ENCODE measurements at places on chromosomes 5 and 9. TPM values are rescaled to one million over a fixed set of nuclear protein-coding genes. Genes with fewer than 3 reads are reported as not detected.

IL9 gene
- not detected for total RNA-seq

- no peak for DNase-seq
Observed at GRCh38 chr9:130973686-130974281, 34.7 kb upstream of the FIBCD1 start.

GRCh38 chr9:98778251-98778650 is 18.1 kb downstream of the ANKS6 start:
- DNase-seq = no peak

DNA sequence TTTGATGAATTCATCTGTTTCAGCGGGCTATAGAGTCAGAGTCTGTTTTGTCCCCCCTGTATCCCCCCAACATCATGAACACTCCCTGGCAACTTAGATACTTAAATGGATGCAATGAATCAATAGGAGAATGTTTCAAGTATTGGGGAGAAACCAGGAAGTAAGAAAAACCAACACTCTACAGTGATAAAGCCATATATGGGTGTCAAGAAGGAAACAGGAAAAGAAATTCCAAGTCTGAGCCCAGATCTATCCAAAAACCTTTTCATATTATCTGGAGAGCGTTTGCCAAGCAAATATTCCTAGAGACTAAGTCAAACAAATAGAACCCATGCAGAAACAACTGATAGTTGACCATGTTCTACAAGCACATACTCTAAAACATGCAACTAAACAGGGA is 2.3 kb upstream of the GNAQ start:
- DNase-seq = no peak

- no peak for DNase-seq
Observed at GRCh38 chr5:164500856-164501255, 995.4 kb downstream of the MAT2B start.

- no peak for DNase-seq
Observed at GRCh38 chr5:162811071-162811470, 626.3 kb upstream of the CCNG1 start.

PCDHGA8 gene
- 0.61 TPM for total RNA-seq

DNA sequence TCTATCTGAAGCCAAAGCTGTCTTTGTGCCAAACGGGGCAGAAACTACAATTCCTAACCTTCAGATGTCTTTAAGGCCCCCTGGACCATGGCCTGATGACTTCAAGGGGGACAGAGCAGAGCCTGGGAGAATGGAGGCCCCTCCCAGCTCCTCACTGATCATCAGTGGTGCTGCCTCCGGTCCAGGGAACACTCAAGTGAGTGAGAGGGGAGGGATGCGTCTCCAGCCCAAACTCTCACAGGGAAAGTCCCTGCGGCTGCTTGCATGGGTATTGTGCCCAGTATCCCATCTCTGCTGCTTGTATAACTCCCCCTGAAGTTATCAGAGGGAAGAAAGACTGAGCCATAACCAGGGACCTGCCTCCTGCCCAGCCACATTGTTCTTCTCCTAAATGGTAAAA is 231.5 kb upstream of the PANK3 start:
- DNase-seq = no peak

GRCh38 chr9:129462360-129462759 is 158.5 kb downstream of the C9orf50 start:
- no peak for DNase-seq

DNA sequence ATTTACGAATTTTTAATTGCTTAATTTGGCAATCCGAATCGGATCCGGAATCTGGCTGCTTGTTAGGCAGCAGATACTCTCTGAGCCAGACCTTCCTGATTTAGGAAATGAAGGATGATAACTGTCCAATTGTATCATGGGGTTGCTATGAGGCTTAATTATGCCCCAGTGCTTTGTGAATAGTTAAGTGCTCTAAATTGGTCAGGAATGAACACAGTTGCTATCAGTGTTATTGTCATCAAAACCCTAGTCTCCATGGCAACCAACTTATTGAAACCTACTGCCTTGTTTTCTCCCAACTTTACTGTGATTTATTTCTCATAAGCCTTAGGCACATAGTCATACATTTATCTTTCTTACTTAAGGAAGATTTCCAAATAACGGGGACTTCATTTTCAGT is 47.9 kb downstream of the MAMDC2 start:
- DNase-seq = no peak

GRCh38 chr5:141747152-141748141 is 65.4 kb upstream of the ARAP3 start:
- peak; percentile 18 for DNase-seq

DNA sequence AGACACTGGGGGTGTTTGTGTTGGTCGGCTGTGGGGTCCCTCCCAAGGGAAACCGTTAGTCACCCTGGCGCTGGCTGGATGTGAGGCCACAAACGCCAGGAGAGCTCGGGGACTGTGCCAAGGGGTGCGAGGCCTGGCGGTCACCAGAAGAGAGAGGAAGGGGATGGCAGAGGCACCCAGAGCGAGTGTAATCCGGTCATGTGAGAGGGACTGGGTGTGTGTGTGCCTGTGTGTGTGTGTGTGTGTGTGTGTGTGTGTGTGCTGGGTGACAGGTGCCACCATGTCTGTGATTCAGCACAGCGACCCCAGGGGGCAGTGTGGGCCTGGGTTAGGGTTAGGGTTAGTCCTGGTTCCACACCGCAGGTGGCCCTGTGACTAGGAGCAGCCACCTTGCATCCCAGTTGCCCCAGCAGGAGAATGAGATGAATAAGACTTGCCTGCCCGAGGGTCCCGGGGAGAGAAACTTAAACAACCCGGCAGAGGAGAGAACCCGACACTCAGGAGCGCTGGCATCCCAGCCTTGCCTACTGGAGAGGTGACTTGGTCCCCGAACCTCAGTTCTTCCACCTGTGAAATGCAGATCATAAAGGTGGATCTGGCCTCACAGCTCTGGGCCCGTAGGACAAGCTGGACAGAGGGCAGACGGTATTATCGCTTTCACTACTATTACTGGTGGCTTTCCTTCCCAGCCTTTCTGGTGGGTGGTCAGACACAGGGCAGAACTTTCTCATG is 1.4 kb upstream of the ADAMTSL2 start:
- peak; percentile 59 for DNase-seq

DNA sequence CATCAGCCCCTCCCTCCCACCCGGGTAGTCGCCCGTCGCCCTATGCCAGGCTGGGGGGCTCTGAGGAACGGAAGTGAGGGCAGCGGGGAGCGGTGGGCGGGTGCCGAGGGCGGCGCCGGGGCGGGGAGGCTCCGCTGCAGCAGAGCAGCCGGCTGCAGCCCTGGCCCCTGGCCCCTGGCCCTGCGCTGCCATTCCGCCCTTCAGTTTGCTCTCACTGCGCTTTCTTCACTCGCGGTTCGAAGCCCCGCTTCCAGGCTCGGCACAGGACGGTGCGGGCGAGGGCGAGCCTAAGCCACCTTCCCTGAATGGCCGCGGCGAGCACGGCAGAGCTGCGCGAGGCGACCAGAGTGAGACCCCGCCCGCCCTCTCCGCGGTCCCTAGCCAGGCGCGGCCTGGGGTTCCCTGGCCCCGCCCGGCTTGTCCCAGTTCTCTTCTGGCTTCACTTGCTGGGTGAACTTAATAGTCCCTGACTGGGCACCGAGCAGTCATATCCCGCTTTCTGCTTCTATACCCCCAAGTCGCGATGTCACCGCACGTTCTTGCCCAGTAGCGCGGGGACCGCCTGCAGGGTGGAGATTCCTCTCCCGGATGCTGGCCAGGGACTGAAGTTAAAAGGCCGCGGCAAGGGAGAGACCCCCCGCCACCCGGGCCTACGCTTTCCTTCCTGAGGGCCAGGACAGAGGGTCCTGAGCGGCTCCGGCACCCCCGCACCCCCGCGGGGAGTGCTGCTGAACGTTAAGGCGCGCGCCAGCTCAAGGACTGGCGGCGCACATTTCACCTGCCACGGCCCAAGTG is 623 bp upstream of the TRIM36 start:
- DNase-seq = no peak

- DNase-seq = no peak
Observed at GRCh38 chr9:93084471-93084881, 11.5 kb upstream of the CARD19 start.

DNA sequence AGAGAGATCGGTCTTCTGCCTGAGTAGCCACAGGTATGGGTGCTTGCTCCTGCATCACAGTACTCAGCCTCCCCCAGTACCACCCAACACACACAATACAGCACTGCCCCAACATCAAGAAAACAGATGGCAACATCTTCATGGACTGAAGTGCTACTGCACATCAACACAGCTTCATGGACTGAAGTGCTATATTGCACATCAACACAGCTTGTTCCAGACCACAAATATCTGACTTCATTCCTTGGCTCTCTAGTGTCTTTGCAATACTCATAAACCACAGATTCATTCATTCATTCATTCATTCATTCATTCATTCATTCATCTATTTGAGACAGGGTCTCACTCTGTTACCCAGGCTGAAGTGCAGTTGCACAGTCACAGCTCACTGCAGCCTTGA is 31.1 kb upstream of the PCA3 start:
- DNase-seq = no peak

TAS2R1 gene
- not detected for total RNA-seq

GRCh38 chr5:36593867-36594266 is 12.5 kb upstream of the SLC1A3 start:
- no peak for DNase-seq

DNA sequence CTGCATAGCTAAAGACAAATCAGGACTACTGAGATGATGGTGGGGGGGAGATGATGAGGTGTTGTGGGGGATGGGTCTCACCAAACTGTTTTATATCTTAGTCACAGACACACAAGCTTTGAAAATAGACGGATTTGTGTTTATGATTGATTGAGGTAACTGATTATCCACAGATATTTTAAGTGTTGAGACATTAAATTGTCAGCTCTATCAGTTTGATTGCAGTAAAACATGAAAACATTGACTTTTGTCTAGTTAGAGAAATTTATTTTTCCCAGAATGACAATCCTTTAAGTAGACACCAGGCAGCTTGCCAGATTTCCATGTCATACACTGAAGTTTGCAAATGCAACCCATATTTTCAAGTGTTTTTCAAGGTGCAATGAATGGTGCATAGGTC is 149.8 kb downstream of the NR2F1-AS1 start:
- DNase-seq = no peak

C5orf34 gene
- 20.1 TPM for total RNA-seq

GRCh38 chr5:148999741-149000140 is 63.1 kb downstream of the SH3TC2 start:
- no peak for DNase-seq

CA9 gene
- 0.33 TPM for total RNA-seq

- no peak for DNase-seq
Observed at GRCh38 chr5:172911976-172912375, 47.2 kb upstream of the RPL26L1 start.

- no peak for DNase-seq
Observed at GRCh38 chr5:155049569-155050383, 36.2 kb downstream of the KIF4B start.

GRCh38 chr5:20102293-20102692 is 114.3 kb upstream of the CDH18 start:
- no peak for DNase-seq

ENC1 gene
- 72.0 TPM for total RNA-seq

AK8 gene
- total RNA-seq = not detected

PTPRD gene
- 9.6 TPM for total RNA-seq

DNA sequence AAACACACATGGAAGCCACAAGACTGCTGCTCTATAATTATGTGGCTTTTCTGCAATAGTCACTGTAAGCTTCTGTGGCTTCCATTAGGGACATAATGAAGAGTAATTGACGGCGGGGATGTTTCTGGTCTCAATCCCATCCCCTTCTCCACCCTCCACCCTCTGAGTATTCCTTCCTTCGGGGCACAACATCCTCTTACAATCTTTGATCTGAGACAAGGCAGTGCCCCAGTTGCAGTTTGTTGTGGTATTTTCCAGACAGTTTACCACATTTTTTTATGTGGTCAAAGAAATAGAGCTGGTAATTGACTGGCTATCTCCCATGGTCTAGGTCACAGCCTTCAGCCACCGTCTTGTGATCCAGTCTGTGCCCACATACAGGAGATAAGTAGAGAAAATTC is 277.7 kb downstream of the NR2F1-AS1 start:
- DNase-seq = no peak

GLRA1 gene
- total RNA-seq = not detected

MEIKIN gene
- not detected for total RNA-seq

DNA sequence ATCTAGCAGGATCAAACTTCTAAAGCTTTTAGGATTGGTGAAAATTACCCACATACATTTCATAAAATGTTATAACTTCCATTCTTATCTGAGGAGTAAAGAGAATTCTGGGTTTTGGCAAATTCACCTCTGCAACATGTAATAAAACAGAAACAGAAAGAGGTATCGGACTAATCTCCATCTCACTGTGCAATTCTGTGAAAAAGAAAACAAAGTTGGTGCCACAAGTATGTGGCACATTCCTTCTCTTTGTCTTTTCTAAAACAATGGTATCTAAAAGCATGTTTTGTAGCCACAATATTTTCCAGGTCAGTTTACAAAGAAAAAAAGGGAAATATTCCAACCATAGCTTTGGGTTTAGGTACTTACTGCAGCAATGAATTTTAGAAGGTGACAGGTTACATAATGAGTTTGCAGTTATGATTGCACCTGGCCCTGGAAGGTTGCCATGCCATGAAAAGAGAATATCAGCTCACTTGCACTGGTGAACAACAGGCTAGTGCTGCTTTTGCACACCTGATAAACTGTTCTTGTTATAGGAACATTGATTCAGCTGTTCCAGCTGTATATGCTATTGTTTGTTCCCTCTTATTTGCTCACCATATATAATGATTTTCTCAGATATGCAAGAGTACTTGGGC is 491.3 kb upstream of the MEF2C start:
- DNase-seq = no peak

CKMT2 gene
- total RNA-seq = not detected

GRCh38 chr9:109297899-109298298 is 23.0 kb downstream of the EPB41L4B start:
- peak; percentile 98 for DNase-seq

- DNase-seq = no peak
Observed at GRCh38 chr9:108612513-108612912, 243.3 kb downstream of the ACTL7B start.

GRCh38 chr9:78365748-78366697 is 69.1 kb downstream of the PSAT1 start:
- no peak for DNase-seq

DNA sequence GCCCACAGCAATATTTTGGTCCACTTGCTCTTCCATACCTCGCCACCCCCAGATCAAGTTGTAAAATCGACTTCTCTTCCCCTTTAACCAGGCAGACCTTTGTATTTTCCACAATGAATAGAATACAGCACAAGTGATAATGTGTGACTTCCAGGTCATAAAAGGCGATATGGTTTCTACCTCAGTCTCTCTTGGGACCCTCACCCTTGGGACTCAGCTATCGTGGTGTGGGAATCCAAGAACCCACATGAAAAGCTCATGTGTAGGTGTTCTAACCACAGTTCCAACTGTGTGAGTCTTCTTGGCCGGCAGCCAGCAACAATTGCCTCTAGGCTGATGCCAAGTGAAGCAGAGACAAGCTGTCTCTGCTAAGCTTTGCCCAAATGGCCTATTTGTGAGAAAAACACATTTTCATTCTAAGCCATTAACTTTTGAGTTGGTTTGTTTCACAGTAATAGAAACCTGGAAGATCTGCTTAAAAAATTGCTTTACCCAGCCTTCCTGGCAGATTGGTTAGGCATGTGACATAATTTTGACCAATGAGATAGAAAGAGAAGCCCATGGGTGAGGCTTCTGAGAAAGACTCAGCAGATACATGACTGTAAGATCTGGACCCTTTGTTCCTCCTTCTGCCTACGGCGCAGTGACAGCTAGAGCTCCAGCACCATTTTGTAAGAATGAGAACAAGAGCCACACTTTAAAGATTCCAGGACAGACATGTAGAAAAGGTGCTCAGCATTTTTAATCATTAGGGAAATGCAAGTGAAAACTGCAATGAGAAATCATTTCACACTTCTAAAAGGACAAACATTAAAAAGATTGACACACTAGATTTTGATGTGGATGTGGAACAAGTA is 18.3 kb upstream of the MLLT3 start:
- peak; percentile 43 for DNase-seq

- DNase-seq = no peak
Observed at GRCh38 chr5:31767335-31768031, 128.6 kb downstream of the PDZD2 start.

CSF1R gene
- total RNA-seq = 2.3 TPM

All from HT1080 (cell line).